ENCODE measurements at places on chromosomes 1 and 21.

GRCh38 chr1:199319341-199319740 lies 680.5 kb downstream of the PTPRC start:
- no peak for DNase-seq

GRCh38 chr1:51973587-51974474 lies 16.7 kb downstream of the RAB3B start:
- no peak for DNase-seq

GRCh38 chr1:203424285-203424684 lies 51.3 kb upstream of the PRELP start:
- DNase-seq: no peak

GRCh38 chr1:58592522-58593134 lies 15.6 kb upstream of the TACSTD2 start:
- no peak for DNase-seq

DNA sequence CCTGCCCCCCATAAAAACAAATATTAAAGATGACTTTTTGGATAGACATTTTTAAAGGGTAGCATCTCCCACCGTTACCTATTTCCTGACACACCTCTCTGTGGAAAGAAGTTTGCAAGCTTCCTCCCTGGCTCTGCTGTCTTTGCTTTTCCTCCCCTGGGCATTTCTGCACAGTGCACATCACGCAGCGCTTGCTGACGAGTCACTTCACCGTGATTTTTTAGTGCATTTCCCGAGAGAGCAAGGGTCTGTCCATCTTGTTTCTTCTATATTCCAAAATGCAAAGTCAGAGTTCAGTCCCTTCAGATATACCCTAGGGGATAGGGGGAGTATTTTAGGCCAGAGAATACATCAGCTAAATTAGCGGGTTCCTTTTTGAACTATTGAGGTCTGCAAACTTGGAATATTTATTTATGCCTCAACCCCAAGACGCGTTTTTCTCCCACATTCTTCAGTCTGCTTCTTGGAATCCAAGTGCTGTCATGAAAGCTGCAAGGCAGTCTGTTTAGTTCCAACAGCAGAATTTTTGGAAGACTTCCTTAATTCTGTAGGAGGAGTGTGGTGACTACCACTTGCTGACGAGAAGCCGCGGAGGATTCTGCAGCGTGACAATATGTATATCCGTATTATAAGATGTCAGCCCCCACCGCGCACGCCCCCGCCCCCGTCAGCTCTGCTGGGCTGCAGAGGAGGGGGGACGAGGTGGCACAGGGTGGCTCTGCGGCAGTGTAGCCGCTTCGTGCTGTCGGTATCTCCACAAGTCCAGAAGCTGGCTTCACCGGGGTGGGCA lies 22.4 kb downstream of the SMYD2 start:
- DNase-seq: no peak
